Vagina (tissue), 2 donors: ENCODE measurements at places on chromosomes 16 and 17. TPM values are rescaled to one million over a fixed set of nuclear protein-coding genes. Genes with fewer than 3 reads are reported as not detected.
A peak's percentile ranks its signal among the peaks of the same experiment; 100 is the strongest.

- no peak overlapping the region for H3K27ac ChIP-seq
- no peaks in the 10 kb centered on the region for H3K36me3 ChIP-seq
- H3K27me3 ChIP-seq = no peaks in the 10 kb centered on the region
- no peak for DNase-seq
Measured at GRCh38 chr17:79715943-79716797, 14.6 kb upstream of the ENPP7 start.

TEKT1 gene
- total RNA-seq = not detected

GRCh38 chr17:38542286-38542685 lies 63.5 kb downstream of the SRCIN1 start:
- no peak for DNase-seq
- no peaks in the 10 kb centered on the region for H3K27me3 ChIP-seq
- no peak overlapping the region for H3K4me3 ChIP-seq
- H3K36me3 ChIP-seq = no peaks in the 10 kb centered on the region

GRCh38 chr16:4176906-4177417 lies 60.7 kb upstream of the ADCY9 start:
- DNase-seq = no peak
- no peaks in the 10 kb centered on the region for H3K36me3 ChIP-seq
- no peak overlapping the region for H3K4me3 ChIP-seq
- no peak overlapping the region for H3K27ac ChIP-seq
- no peaks in the 10 kb centered on the region for H3K4me1 ChIP-seq
- no peaks in the 10 kb centered on the region for H3K27me3 ChIP-seq

- no peaks in the 10 kb centered on the region for H3K4me1 ChIP-seq
- peak overlapping the region; percentile 16 for H3K27ac ChIP-seq
- H3K36me3 ChIP-seq = no peaks in the 10 kb centered on the region
- no peak for DNase-seq
Measured at GRCh38 chr16:15830832-15831451, 25.9 kb downstream of the MYH11 start.

KRT33A gene
- total RNA-seq = 1.5 TPM

- no peak for DNase-seq
- H3K27ac ChIP-seq = no peak overlapping the region
- H3K36me3 ChIP-seq = peaks cover 7% of the 10 kb centered on the region
- H3K4me3 ChIP-seq = no peak overlapping the region
- peaks cover 24% of the 10 kb centered on the region for H3K4me1 ChIP-seq
- H3K27me3 ChIP-seq = no peaks in the 10 kb centered on the region
Measured at GRCh38 chr17:42230225-42230624, 35.9 kb upstream of the GHDC start.

GRCh38 chr16:57042157-57043111 lies 49.9 kb upstream of the CPNE2 start:
- H3K27me3 ChIP-seq = no peaks in the 10 kb centered on the region
- H3K4me1 ChIP-seq = no peaks in the 10 kb centered on the region
- no peak for DNase-seq
- H3K36me3 ChIP-seq = no peaks in the 10 kb centered on the region

DNA sequence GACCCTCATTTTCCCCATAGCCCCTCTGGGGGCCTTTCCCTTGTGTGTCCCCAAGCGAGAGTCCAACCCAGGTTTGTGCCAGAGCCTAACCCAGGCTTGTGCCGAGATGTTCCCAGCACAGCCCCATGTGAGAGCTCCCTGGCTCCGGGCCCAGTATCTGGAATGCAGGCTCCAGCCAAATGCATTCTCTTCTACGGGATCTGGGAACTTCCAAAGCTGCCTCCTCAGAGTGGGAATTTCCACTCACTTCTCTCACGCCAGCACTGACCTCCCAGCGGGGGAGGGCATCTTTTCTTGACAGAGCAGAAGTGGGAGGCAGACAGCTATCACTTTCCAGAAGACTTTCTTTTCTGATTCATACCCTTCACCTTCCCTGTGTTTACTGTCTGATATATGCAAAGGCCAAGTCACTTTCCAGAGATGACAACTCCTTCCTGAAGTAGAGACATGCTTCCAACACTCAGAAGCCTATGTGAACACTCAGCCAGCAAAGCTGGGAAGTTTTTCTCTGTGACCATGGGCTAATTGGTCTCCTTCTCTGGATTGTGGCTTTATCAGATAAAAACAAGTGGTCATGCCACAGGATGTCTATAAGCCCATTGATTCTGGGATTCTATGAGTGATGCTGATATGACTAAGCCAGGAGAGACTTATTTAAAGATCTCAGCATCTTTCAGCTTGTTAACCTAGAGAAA lies 2.5 kb upstream of the CCL2 start:
- peak; percentile 95 for DNase-seq
- peak overlapping the region; percentile 84 for H3K27ac ChIP-seq
- H3K27me3 ChIP-seq = no peaks in the 10 kb centered on the region
- H3K4me1 ChIP-seq = peaks cover 83% of the 10 kb centered on the region
- H3K4me3 ChIP-seq = no peak overlapping the region
- no peaks in the 10 kb centered on the region for H3K36me3 ChIP-seq

DNA sequence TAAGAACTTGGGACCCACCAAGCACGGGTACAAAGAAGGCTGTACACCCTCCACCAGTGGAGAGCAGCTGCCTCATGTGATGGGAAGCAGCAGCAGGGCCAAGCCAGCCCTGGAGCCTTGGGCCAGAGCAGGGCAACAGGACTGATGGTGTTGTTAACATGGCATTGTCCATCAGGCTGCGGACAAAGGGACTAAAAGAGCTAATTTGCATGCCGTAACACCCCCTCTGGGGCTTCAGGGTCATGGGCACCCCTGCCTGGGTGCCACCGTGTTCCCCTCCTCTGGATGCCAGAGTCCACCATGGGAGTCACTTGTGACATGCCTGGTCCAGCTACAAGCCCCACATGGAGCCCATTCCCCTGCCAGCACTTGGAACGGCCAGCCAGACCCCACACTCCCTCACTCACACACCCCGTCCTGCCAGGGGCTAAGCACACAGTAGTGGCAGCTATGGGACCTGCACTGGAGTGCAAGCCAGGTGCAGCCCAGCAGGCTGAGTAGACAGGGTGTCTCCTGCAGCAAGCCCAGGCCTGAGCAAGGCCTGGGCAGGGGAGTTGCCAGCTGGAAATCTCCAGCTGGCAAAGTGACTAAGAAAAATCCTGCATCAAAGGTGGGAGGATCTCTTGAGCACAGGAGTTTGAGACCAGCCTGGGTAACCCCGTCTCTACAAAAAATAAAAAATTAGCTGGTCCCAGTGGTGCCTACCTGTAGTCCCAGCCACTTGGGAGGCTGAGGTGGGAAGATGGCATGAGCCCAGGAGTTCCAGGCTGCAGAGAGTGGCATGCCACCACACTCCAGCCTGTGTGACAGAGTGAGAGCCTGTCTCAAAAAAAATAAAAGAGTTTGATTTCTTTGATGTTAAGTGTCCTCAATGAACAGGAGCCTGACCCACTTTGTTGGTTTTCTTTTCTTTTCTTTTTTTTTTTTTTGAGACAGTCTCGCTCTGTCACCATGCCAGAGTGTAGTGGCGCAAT lies 33.7 kb downstream of the NOL11 start:
- no peaks in the 10 kb centered on the region for H3K36me3 ChIP-seq
- H3K27me3 ChIP-seq = no peaks in the 10 kb centered on the region
- no peak for DNase-seq
- H3K4me3 ChIP-seq = no peak overlapping the region
- no peak overlapping the region for H3K27ac ChIP-seq
- peaks cover 5% of the 10 kb centered on the region for H3K4me1 ChIP-seq

- DNase-seq = no peak
- H3K4me3 ChIP-seq = no peak overlapping the region
- H3K4me1 ChIP-seq = peaks cover 19% of the 10 kb centered on the region
- H3K27me3 ChIP-seq = no peaks in the 10 kb centered on the region
Measured at GRCh38 chr17:72691017-72691416, 401.5 kb downstream of the SLC39A11 start.

PPM1E gene
- 0.25 TPM for total RNA-seq

DNA sequence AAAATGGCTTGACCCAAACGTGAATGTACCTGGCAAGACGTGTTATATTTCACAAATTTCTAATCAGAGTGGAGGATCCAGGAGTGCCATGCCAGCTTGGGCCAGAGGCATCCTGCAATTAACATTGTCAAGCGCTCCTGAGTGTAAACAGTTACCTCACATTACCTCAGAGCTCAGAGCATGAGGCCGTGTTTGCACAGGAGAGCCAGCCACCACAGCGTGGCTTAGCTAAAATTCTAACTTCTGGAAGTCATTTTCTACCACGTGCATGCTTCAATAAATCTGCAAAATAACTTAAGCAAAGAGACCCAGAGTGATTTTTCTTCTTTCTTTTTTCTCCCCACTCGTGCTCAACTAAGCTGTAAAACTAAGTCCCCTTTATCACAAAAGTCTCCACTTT lies 769.0 kb downstream of the KCNJ2 start:
- H3K27ac ChIP-seq = no peak overlapping the region
- no peak for DNase-seq
- H3K27me3 ChIP-seq = no peaks in the 10 kb centered on the region
- no peaks in the 10 kb centered on the region for H3K4me1 ChIP-seq

DNA sequence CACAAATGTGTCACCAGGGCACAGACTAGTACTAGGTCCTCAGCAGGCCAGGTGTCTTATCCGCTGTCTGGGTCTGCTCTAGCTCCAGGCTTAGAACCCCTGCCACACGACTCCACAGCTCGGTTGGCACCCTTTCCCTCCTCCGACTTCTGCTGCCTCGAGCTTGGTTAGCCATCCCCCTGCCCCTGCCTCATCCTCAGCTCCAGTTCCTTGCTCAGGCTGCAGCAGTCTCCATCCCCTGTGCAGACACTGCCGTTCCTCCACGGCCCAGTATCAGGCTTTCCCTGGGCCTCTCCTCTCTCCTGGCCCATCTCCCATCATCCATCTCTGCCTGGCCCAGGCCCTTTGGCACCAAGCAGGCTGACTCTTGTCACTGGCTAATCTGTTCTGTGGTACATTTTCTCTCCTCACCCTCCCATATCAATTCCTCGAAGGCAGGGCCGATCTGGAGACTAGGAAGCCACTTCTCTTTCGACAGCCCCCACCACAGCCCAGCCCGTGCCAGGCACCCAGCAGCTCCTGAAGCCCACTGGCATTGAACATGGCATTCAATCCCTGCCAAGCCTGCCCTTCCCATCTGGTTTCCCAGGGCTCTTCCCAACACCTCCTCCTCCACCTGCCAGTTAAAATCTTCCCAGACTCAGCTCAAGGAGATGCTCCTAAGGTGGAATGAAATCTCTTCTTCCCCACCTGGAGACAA lies 1.4 kb upstream of the GRN start:
- no peaks in the 10 kb centered on the region for H3K27me3 ChIP-seq
- H3K36me3 ChIP-seq = no peaks in the 10 kb centered on the region
- H3K4me3 ChIP-seq = no peak overlapping the region

- peaks cover 53% of the 10 kb centered on the region for H3K4me1 ChIP-seq
- H3K4me3 ChIP-seq = no peak overlapping the region
- H3K36me3 ChIP-seq = no peaks in the 10 kb centered on the region
- H3K27me3 ChIP-seq = no peaks in the 10 kb centered on the region
- H3K27ac ChIP-seq = peak overlapping the region; percentile 5
- DNase-seq = no peak
Measured at GRCh38 chr16:56997264-56997663, 7.9 kb downstream of the NLRC5 start.

DNA sequence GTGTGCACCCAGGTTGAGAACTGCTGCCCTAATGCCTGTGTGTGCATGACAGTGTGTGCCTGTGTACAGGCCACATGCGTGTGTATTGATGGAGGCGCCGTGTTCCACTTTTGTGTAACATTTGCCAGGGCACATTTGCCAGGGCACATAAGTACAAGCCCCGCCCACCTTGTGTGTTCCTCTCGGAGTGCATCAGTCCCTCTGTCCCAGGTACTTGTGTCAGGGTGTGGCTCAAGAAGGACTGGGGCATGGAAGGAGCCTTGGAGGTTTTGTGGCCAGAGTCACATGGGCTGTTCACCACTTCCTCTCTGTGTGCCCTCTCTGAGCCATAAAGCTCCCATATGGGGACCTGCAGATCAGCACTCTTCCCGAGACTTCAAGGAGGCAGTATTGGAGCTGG lies 73.9 kb downstream of the MRM1 start:
- H3K4me3 ChIP-seq = no peak overlapping the region
- no peaks in the 10 kb centered on the region for H3K4me1 ChIP-seq
- H3K27ac ChIP-seq = no peak overlapping the region
- H3K27me3 ChIP-seq = no peaks in the 10 kb centered on the region

DNA sequence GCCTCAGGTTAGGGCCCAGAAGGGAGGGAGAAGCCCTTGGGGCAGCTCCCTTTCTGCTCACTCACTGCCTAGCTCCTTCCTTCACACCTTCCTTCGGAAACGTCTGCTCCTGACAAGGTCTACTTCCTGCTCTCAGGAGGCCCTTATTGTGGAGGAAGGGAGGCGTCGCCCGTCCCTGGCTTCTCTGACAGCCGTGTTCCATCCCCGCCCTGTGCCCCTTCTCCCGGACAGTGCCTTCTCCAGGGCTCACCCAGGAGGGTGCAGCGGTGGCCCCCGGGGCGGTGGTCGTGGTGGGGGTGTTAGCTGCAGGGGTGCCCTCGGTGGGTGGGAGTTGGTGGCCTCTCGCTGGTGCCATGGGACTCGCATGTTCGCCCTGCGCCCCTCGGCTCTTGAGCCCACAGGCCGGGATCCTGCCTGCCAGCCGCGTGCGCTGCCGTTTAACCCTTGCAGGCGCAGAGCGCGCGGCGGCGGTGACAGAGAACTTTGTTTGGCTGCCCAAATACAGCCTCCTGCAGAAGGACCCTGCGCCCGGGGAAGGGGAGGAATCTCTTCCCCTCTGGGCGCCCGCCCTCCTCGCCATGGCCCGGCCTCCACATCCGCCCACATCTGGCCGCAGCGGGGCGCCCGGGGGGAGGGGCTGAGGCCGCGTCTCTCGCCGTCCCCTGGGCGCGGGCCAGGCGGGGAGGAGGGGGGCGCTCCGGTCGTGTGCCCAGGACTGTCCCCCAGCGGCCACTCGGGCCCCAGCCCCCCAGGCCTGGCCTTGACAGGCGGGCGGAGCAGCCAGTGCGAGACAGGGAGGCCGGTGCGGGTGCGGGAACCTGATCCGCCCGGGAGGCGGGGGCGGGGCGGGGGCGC lies 231.9 kb downstream of the SEC14L1 start:
- peak overlapping the region; percentile 95 for H3K27ac ChIP-seq
- no peak for DNase-seq
- peaks cover 75% of the 10 kb centered on the region for H3K4me1 ChIP-seq
- no peaks in the 10 kb centered on the region for H3K27me3 ChIP-seq
- H3K4me3 ChIP-seq = peak overlapping the region; percentile 78

DNA sequence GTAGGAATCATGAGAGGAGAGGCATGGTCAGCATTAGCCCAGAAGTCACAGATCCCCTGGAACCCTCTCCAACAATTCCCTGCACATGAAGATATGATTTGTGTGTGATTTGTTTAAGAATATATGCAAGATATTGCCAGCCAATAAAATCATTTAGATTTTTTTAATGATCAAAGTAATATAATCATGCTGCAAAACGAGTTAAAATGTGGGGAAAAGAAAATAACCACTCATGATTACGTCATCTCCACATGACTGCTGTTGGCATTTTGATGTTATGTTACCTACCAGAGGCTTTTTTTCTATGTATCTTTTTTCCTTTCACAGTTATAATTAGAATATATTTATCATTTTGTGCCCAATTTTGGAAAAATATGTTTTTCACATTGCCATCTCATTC lies 22.4 kb downstream of the SLC35G3 start:
- H3K27ac ChIP-seq = no peak overlapping the region
- H3K36me3 ChIP-seq = no peaks in the 10 kb centered on the region
- H3K27me3 ChIP-seq = no peaks in the 10 kb centered on the region
- no peak overlapping the region for H3K4me3 ChIP-seq
